GM10248 (cell line): ENCODE measurements at places on chromosomes 3 and 15.

DNA sequence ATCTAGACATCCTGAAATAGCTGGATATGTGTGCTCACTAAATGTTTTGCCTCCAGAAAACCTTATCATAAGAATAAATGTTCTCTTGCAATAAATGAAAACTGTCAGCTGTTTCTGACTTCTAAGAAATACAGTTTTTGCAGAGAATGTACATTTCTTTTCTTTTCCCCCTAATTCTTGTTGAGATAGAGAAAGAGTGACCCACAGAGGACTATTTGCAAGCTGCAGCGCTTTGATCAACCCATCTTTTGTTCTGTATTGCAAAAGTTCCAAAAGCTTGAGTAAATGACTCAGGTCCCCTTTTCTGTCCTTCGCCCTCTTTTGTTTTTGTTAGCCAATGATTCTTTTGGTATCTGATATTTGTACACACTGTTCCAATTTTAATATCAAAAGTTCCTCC lies 141.9 kb downstream of the BBX start:
- no peak for DNase-seq

- no peak for DNase-seq
These were observed 129.7 kb downstream of the ARNT2 start for GRCh38 chr15:80533790-80534333.

DNA sequence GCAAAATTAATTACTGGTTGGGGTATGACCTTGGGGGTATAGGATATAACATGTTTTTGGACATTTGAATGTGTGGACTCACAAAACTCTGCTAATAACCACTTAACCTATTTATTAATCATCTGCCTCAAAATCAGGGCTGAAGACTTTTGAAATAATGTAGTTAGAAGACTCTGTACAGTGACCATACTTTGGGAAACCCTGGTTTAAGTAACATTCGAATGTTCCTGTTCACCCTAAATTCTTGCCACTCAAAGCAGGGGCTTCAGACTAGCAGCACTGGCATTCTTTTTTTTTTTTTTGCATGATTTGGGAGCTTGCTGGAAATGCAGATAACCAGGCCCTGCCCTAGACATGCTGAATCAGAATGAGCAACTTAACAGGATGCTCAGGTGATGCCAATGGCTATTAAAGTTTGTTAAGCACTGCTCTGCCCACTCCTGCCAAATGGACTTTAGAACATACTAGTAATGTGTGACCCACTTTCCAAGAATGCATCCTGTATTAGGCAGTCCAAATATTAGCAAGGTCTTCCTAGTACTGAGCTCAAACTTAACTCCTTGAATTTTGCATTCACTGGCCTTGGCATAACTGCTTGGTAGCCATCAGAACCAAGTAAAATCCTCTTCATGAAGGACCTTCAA lies 12.7 kb upstream of the ST3GAL6 start:
- DNase-seq = no peak

DNA sequence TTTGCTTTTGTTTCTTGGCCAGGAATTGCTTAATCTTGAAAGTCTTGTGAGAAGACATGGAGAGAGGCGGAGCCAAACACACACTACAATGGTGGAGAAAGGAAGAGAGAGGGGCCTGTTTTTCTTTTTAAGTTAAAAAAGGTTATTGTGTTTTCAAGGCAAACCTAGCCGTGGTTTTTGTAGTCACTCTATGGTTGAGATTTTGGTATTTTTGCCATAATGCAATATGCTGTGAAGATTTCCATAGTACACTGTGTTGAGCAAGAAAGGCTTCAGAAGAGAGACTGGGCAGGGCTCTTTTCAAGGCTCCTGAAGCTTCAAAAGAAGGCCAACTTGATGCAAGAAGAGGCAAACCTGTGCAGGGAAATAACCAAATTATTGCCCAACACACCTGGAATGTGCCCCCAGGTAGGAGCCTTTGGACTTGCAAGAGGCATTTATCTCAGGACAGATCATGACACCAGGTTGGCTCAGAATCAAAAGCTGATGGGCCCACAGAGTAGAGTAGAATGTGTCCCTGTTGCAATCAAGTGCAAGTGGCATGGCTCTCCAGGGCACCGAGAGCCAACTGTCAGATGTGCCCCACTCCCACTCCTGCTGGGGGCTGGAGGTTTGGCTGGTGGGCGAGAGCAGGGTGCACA lies 22.1 kb downstream of the AMOTL2 start:
- DNase-seq = no peak

GRCh38 chr3:58038675-58039292 lies 30.6 kb downstream of the FLNB start:
- no peak for DNase-seq

- no peak for DNase-seq
These were observed 631.6 kb upstream of the EPHA6 start for GRCh38 chr3:96182756-96183155.

DNA sequence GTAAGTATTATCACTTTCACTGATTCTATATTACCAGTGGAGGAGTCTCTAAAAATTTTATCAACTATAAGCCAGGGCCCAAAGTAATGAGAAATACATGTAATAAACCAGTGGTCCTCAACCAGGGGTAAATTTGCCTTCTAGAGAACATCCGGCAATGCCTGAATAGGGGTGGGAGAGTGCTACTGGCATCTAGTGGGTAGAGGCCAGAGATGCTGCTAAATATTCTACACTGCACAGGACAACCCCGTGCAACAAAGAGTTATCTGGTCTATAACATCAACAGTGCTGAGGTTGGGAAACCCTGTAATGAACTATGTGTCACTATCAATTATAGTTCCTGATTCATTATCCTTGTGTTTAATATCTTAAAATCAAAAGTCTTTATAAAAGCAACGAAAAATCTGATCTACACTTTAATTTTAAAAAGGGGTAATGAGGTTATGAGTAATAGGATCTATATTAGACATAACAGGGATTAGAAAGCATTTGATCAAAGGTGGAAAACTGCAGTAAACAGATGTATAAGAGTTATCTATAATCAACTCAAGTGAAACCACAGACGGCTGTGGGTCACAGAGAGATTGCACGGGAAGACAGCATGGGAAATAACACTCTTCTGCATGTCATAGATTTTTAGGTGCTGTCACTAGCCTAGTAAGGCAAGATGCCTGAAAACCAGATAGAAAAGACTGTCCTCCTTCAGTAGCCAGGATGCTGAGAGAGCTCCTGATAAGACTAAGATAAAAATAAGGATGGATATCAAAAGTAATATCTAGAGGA lies 2.0 kb downstream of the LYSMD2 start:
- no peak for DNase-seq

DNA sequence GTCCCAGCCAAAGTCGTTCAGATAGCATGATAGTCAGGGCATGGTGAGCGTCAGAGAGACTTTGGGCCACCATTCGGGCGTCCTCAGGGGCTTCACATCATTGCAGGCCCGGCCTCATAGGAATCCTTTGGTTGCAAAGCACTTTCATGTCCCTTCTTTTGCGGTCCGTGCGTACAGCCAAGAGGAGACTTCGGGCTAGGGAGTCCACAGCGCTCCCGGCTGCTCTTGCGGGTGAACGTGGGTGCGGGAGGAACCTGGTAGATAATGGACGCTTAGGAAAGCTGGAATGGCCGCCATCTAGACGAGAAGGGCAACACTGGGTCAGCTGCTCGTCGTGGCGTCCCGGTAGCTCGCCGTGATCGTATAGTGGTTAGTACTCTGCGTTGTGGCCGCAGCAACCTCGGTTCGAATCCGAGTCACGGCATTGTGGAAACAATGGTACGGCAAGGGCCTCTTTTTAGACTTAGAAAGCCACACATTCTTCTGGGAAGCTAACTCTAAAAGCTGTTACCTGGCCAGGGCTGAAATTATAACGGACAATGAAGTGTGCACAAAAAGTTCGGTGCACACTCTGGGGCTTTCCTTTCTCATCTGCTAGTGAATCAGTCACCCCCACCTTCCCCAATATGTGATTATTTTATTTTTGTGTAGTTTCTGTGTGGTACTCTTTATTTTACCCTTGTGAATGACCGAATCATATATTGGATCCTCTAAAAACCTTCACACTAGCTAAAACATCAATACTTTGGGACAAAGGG lies 13.2 kb upstream of the SHF start:
- DNase-seq = no peak

DNA sequence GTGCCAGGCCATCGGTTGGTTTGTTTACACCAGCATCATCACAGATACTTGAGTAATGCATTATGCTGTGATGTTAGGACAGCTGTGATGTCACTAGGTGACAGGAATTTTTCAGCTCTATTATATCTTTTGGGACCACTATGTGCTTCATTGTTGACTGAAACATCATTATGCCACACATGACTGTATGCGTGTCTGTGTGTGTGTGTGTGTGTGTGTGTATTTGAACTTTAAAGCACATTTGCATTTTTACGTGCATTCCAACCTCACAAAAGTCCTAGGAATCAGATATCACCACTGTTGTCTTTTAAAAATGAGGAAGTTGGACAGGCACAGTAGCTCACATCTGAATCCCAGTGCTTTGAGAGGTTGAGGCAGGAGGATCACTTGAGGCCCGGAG lies 223.0 kb downstream of the TBL1XR1 start:
- DNase-seq = no peak

GRCh38 chr3:82281205-82281604 lies 519.8 kb upstream of the GBE1 start:
- DNase-seq = no peak

- no peak for DNase-seq
These were observed 183.2 kb upstream of the NR2F2 start for GRCh38 chr15:96147267-96147666.

GRCh38 chr15:72554471-72555425 lies 80.6 kb downstream of the ARIH1 start:
- no peak for DNase-seq

GRCh38 chr15:70494852-70495571 lies 268.3 kb downstream of the UACA start:
- DNase-seq = no peak

GRCh38 chr3:120461416-120461815 lies 10.6 kb upstream of the FSTL1 start:
- no peak for DNase-seq

DNA sequence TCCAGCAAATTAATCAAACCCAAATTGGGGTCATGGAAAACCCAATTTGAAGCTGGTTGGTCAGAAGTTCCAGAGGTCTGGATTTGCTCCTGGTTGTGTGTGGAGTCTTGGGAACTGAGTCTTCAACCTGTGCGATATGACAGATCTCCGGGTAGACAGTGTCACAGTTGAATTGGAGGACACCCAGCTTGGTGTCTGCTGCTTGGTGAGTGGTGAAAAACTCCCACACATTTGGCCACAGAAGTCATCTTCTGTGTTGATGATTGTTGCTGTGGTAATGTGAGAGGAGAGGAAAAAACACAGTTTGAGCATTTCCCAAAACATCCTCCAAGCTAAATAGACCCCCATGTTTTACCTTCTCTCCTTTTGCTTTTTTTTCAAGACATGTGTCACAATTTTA lies 218.1 kb downstream of the TP63 start:
- no peak for DNase-seq

GRCh38 chr3:135788978-135789377 lies 176.6 kb upstream of the PPP2R3A start:
- no peak for DNase-seq

DNA sequence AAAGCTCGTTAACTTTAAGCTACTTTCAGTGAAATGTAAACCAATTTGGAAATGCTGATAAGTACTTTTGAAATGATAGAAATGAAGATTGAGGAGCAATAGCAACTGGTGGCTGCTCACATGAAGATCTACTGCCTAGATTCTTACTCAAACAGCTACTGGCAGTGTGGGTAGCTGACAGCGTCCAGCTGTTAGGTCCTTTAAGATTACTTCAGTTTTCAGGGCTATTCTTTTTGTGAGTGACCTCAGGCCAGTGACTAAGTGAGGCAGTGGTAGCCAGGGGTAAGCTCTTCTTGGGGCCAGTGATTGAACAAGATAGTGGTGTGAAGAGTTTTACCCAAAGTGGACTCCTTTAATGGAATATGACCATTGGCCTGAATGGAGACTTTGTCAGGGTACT lies 41.3 kb downstream of the NECTIN3 start:
- DNase-seq = no peak

- no peak for DNase-seq
These were observed 177.9 kb downstream of the TLE3 start for GRCh38 chr15:69919816-69920215.

DNA sequence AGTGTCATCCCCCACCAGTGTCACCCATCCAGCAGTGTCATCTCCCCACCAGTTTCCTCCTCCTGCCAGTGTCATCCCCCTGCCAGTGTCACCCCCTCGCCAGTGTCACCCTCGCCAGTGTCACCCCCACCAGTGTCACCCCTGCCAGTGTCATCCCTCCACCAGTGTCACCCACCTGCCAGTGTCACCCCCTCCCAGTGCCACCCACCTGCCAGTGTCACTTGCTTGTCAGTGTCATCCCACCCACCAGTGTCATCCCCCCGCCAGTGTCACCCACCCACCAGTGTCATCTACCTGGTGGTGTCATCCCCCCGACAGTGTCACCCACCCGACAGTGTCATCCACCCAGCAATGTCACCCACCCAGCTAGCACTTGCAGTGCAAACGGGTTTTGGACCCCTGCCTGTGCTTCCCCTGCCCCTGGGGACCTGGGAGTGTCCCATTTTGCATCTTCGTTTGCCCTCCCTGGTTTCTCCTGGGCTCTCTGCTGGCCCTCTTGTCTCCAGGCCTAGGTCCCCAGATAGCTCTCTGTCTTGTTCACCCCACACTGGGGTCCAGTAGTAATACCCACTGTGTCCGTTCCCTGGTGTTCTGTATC lies 99.8 kb upstream of the PRR20G start:
- DNase-seq = no peak

DNA sequence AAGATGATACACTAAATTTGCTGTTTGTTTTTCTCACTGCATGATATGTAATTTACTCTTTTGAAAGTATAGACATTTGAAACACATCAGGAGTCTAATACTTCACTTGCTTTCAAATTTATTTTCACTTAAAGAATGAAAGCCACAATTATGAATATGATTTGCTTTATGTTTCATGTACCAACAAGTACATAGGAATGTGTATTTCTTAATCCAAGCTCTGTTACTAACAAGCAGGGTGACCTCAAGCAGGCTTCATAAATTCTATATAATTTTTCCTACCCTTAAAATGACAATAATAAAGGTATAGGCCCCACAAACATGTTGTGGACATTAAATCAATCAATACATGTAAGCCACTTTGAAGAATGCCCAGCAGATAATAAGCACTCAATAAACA lies 170.2 kb upstream of the P2RY1 start:
- DNase-seq = no peak

GRCh38 chr3:166351461-166351860 lies 514.2 kb upstream of the BCHE start:
- DNase-seq = no peak

DNA sequence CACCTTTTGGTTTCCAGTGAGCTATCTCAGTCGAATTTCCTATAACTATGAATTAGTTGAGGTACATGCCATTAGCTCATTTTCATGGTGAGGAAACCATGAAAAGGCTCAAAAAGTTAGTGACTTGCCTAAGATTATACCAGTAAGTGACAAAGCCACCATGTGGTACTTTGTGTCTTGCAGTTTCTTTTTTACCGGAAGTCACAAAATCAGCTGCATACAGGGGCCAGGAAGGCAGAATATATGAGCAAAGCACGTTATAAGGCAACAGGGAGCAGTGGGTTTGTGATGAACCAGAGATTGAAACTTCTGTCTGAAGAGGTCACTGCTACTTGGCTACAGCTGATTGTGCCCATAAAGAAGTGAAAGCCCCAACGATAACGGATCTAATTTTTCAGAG lies 50.3 kb downstream of the CMTM8 start:
- DNase-seq = peak; percentile 21

GRCh38 chr3:107251819-107252218 lies 125.4 kb upstream of the CCDC54 start:
- DNase-seq = no peak
